ENCODE measurements at places on chromosomes 7 and 10.
A peak's percentile ranks its signal among the peaks of the same experiment; 100 is the strongest.

GRCh38 chr7:7177044-7177517 lies 5.3 kb upstream of the C1GALT1 start:
- no peak for DNase-seq

DNA sequence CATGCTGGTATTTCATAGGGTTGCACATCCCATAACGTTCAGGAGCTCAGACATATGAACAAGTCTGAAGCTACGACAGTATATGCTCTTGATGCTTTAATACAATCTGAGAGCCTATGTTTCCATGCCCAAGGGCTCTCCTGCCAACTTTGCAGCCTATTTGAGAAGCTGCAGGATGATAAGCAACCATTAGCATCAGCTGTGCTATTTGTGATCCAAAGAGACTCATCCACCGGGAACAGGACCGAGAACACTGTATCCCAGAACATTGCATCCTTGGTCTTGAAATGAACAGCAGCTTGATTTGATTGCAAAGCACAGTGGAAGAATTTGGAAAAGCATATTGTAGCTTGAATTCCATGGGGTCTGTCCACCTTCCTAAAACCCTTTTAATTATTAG lies 156.2 kb upstream of the PTER start:
- DNase-seq = no peak

DNA sequence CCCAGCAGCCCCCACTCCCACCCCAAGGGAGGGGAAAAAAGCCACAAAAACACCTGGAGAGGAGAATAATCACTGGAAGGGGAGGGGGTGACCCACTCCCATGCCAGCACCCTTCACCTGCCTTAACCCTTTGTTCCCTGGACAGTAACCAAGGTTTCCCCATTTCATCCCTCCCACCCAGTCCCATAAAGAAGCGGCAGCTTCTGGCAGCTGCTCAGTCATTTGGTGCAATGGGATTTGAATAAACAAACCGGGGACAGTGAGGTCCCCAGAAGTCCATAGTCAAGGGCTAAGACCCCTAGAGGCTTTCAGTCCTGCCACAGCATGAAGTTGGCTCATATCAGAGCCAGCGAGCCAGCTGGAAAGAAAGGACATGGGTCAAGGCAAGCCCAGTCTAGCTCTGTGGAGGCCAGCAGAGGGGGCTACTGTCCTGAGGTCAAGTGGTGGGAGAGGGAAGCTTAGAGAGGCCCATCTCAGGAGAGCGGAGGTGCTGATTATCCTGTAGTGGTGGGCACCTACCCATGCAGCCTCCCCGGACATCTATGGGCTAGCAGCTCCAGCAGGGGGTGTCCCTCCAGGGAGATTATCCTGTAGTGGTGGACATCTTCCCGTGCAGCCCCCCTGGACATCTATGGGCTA lies 58.9 kb upstream of the LBX1 start:
- no peak for DNase-seq

DNA sequence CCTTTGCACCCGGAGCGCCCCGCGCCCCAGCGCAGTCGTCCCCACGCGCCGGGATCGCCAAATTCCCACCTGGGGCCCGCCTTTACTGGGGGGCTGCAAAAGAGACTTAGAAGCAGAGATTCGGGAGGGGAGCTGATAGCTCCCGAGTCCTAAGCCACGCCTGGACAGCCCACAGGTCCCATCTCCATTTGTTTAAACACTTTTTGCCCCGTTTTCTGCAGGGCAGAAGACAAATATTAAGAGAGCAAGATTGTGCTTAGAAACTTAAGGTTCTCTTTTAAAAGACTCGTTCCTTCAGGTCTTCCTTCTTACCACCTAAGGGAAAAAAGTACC lies 299.1 kb upstream of the NFE2L3 start:
- DNase-seq = no peak

GRCh38 chr10:53079283-53079682 lies 306.7 kb upstream of the MBL2 start:
- no peak for DNase-seq

DNA sequence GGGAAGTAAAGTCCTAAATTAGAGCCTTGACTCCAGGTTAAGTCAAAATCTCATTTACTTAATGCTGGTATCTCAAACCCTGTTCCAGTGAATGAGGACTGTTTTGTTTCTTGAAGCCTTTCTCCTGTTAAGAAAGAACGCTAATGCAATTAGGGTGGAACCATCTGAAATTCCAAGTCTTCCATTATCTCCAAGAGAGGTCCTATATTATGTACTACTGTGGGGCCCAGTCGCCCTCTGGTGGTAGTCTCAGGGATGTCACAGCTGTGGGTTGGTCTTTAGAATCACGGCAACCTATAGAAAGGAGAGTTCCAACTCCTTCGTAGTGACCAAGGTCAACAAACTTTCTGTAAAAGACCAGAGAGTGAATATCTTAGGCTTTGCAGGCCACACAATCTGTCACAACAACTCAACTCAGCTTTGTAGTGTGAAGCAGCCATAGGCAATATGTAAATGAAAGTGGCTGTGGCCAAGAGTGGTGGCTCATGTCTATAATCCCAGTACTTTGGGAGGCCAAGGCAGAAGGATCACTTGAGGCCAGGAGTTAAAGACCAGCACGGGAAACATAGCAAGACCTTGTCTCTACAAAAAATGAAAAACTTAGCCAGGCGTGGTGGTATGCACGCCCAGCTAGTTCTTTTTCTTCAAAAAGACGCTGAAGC lies 9.3 kb downstream of the RPP38 start:
- DNase-seq = peak; percentile 70
